T-helper 2 cell (primary cell): ENCODE measurements at places on chromosomes 1 and 21.

DNA sequence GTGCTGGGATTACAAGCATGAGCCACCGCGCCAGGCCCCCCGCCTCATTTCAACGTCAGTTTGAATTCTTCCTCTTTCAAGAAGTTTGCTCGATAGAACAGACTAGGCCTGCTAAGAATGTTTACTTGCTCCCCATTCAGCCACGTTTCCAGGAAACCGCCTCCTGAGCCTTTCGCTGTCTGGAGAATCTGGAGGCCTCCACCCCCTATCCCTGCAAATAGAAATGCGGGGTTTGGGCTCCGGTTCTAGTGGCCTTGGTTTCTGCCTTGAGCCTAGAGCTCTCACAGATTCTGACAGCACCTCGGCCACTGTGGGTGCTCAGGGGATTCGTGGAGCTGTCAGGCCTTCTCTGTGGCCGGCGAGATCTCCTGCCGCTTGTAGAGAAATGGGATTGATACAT is 84.3 kb downstream of the UBIAD1 start:
- DNase-seq: no peak

DNA sequence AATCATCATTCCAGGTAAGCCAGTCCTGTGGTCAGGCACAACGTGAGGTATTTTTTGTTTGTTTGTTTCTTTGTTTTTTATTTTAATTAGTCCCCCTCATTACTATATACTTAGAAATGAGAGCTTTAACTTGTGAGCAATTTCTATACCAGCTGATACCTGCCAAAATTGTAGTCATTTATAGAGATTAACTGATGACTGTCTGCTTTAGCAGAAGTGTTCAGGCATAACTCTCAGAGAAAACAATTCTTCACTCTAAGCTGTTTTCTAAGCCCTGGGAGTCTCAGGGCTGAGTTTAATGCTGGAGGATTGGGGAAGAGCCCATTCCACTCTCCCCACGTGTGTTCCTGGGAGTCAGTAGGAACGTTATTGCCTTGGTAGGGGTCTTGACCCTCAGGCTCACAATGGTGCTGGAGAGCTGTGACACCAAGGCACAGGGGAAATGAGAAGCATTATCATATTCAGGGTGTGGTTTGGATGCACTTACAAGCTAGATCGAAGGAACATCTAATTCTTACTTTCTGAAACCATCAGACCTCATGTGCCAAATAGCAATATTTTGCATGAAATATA is 168.2 kb downstream of the CLIC6 start:
- no peak for DNase-seq

GRCh38 chr1:93001893-93002292 is 40.6 kb upstream of the DIPK1A start:
- no peak for DNase-seq

- no peak for DNase-seq
Measured at GRCh38 chr1:59359325-59359724, 62.4 kb downstream of the FGGY start.

DNA sequence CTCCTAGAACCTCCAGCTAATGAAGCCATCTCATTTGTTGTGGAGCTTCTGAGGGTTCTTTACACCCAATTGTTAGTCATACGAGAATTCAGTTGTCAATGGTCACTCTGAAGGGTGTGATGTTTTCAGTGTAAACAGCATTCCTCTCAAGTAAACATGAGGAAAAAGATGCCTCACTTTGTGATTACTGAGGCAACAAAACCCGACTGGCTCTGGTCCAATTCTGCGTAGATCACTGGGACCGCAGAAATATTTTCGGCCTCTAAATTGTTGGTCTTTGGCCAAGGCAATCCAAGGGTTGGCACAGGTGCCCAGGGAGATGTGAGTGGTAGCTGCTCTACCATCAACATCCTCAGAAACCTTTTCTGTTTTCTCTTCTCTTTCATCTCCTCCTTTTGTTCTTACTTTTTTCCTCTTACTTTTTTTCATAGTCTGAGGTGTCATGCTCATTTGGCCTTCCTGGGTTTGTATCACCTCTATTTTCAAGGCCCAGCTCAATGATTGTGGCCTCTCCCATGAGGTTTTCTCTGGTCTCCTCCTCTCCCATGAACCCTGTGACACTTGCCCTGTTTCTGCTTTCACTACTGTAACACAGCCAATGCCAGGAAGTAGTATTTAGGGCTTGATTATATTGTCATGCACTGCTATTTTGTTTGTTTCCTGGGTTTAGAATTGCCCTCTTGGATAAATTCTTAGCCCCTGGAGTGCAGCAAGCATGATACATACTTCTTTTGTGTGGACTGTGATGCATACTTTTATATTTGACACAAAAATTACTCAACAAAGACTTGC is 221.9 kb downstream of the TNR start:
- DNase-seq: no peak

- DNase-seq: peak; percentile 42
Measured at GRCh38 chr1:204286831-204287421, 72.8 kb downstream of the PLEKHA6 start.

DNA sequence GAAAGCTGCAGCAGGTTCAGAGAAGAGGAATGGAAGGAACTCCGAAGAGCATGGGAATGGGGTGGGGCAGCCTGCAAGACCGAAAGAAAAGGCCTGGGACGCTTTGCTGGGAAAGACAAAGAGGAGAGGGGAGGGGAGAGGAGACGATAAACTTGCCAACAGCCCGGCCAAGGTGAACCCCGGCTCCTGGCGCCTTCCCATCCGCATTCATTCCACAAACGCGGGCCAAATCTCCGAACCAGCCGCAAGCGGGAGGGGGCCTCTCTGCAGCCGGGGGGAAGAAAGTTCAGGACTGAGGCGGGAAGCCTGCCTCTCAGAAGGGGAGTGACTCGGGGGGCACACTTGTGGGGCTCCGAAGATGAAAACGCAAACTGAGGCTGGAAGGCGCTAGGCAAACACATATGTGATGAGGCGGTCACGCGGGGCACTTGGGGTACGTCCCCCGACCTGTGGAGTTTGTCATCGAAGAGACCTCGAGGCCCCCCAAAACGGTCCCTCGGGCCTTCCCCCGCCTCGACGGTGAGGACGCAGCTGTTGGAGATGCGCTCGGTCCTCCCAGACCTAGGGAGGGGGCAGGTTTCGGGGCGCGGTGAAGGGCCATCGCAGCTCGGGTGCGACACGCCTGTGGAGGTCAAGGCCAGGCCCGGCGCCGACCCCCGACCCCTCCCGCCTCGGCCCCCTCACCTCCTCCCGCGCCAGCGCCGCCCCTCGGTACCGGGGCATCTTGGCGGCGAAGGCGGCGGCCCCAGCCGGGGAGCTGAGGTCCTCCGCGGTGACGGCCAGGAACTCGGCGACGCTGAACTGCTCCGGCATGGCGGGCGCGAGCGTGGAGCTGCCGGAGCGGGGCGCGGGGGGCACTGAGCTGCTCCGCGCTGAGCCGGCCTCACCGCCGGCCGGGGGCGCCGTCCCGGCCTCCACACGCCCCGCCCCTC is at the start of gene ASAP3:
Gene ASAP3, minus strand, starts transcription at position 859 of the 932 bp plus-strand sequence. Its CDS starts 46 bp downstream, at position 813.
- DNase-seq: no peak

DNA sequence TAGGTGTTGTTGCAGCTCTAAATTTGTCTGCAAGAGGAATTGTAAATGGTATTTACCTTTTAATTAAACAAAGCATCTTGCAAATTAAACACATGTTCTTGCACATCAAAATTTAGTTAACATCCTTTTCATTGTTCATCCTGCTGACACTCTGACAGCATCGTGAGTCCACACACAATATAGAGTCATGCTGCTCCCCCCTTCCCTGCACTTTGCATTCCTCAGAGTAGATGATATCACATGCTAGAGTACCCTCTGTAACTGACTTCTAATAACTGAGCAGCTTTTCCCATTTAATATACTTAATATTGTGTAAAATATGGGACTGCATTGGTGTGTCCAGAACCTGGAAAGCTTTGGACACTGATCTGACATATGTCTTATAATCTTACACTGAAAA is 138.8 kb upstream of the DPYD start:
- no peak for DNase-seq

- no peak for DNase-seq
Measured at GRCh38 chr1:10943991-10944730, 68.3 kb upstream of the TARDBP start.

- DNase-seq: no peak
Measured at GRCh38 chr1:62937634-62938296, 153.8 kb downstream of the ATG4C start.

GRCh38 chr1:91226741-91227140 is 177.9 kb downstream of the HFM1 start:
- DNase-seq: no peak

- no peak for DNase-seq
Measured at GRCh38 chr1:174916846-174917245, 82.9 kb upstream of the CACYBP start.

DNA sequence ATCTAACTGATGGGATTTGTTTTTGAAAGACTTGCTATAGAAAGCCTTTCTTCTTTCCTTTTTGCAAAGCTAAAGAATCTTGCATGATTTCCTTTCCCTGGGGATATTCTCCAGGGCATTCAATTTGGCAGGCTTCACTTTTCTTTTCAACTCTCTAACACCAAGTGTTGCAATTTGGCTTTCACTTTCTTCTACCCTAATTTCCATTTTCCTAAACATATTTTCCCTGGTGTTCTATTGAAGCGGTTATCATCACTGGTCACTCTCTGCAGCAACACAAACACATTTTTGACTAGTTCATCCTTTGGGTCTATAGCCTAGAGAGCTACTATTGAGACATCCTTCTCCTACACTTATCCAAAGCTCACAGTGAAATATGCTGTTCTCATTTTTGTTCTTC is 424.5 kb downstream of the NEGR1 start:
- DNase-seq: no peak

DNA sequence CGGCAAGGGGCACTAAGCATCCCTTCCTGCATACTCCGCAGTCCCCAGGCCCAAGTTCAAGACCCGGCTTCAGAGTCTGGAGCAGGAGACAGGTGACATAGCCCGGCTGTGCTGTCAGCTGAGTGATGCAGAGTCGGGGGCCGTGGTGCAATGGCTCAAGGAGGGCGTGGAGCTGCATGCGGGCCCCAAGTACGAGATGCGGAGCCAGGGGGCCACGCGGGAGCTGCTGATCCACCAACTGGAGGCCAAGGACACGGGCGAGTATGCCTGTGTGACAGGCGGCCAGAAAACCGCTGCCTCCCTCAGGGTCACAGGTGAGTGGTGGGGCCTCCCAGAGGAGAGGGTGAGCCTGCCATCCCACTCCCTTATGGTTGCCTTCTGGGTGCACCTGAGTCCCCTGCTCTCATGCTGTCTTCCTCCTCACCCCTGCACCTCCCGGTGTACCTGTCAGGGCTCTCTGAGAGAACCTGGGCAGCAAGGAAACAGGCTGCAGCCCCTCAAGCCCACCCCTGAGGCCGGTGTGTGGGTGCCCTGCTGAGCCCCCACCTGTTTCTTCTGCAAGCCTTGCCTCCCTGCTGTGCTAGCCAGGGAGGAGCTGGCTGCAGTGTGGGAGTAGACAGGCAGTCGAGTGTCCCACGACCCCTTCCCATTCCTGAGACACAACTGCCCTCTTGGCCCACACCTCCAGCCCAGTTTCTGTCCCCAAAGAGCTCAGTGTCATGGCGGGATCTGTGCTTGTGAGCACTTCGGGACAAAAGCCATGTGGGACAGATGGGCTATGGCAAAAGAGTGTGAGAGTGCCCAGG is 99.2 kb downstream of the TRIM11 start:
- no peak for DNase-seq
